HFF-Myc (cell line): ENCODE measurements at places on chromosomes 4 and X.

GRCh38 chr4:188454575-188454974 is 315.3 kb downstream of the TRIML1 start:
- no peak for DNase-seq

DNA sequence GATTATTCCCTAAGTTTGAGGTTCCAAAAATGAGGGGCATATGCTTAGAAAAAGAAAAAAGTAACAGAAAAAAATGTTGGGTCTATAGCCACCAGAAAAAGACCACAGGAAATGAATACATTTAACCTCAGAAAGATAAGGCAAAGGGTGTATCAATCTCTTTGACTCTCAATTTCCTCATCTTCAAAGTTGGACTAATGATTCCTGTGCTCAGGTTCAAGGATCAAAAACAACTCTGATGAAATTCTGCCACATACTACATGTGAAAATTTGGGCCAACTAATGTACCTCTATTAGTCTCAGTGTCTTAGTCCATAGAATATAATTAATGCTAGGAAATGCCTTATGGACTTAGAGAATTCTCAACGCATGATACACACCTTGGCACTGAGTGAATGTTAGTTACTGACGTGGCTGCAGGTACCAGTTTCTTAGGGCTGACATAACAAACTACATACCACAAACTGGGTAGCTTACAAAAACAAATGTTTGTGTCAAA is 257.7 kb downstream of the ANKRD50 start:
- no peak for DNase-seq

DNA sequence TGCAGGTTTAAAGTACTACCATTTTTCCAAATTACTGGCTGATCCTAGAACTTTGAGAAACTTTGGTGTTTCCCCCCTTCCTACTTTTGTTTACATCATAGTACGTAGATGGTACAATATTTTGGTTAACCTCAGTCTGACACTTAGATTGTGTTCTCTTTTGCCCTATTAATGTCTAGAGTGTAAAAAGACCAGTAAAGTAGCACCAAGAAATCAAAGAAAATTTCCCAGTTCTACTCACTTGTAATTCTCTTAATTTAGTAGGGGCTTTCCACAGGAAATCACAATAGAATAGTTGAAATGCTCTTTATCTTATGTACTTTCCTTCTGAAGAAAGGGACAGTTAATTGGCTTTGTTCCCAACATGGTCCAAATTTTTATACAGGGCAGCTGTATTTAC is 51.6 kb downstream of the NFKB1 start:
- no peak for DNase-seq

DNA sequence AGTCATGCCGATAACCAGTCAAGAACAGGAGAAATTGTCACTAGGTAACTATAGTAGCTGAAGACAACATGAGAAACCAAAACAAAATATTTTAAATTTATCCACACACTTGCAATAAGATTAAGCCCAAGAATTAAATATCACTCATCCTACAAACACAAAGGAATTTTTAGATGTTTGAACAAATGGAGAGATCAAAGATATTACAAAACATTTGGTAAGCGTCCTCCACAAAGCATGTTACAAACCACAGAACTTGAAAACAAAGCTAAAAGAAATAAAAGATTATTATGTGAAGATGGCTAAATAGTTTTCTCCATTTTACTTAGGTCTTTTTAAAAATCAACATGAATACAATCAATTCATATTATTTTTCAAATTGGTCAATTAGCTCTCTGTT is 631.9 kb upstream of the INTU start:
- no peak for DNase-seq

- DNase-seq, result no peak
These were observed 2.2 kb downstream of the NEXMIF start for GRCh38 chrX:74922922-74923543.

GRCh38 chr4:152591396-152591795 is 55.5 kb upstream of the FBXW7 start:
- peak; percentile 7 for DNase-seq

- no peak for DNase-seq
These were observed 110.8 kb downstream of the MAPK10 start for GRCh38 chr4:86249074-86249473.

DNA sequence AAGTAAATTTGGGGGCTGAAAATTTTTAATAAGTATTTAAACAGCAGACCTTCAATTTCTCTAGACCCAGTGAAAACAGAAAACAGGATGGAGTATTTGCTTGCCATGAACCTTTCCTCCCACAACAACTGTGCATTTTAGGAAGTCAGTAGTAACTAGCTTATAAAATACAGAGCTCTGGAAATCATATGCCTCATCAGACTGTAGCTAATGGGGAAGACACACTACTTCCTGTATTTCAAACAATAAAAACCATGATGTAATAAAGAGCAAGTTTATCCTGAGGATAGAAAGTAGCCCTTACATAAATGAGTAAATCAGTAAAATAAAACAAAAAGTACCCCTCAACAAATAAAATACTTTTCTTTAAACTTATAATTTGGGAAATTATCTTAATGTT is 280.1 kb upstream of the ZFP42 start:
- no peak for DNase-seq

GRCh38 chr4:41427931-41428600 is 109.9 kb upstream of the LIMCH1 start:
- no peak for DNase-seq

DNA sequence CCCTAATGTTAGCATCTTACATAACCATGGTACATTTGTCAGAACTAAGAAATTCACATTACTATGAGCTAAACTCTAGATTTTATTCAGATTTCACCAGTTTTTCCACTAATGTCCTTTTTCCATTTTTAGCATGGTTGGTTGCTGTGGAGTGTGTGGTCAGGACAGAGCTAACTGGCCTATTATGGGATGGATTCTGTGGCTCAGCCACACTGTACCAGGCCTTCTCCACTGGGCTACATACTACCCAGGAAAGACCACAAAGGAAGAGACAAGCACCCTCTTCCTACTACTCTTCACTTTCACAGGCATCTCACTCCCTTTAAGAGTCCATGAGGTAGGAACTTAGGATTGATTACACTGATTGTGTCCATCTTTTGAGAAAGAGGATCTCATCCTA is 67.4 kb downstream of the ZNF827 start:
- DNase-seq, result no peak

- DNase-seq, result no peak
These were observed 62.4 kb downstream of the ZNF182 start for GRCh38 chrX:47941423-47941822.

DNA sequence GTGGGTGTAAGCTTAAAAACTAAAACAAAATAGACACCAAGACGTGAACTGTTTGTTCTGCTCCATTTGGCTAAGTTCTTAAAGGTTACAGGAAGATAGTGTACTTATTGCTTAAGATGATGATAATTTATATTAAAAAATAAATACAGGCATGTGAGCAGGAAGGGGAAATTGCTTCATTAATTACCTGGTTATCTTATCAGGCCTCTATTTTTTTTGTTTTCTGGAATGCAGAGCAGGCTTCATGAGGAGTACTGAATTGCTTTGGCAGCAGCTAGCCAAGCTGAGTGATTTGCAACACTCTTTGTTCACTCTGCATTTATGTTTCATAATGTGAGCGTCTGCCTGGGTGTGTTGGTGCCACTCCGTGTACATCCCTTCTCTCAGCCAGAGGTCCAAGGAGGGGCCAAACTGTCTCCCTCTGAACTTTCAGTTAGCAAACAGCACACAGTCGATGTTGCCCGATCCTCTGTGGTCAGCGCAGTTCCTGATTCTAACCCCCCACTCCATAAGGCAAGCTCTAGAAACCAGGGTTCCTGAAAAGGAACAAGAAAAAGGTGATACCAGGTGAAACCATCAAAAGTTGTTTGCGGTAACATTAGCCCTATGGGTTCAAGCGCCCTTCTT is 348.2 kb downstream of the SPRY1 start:
- no peak for DNase-seq

DNA sequence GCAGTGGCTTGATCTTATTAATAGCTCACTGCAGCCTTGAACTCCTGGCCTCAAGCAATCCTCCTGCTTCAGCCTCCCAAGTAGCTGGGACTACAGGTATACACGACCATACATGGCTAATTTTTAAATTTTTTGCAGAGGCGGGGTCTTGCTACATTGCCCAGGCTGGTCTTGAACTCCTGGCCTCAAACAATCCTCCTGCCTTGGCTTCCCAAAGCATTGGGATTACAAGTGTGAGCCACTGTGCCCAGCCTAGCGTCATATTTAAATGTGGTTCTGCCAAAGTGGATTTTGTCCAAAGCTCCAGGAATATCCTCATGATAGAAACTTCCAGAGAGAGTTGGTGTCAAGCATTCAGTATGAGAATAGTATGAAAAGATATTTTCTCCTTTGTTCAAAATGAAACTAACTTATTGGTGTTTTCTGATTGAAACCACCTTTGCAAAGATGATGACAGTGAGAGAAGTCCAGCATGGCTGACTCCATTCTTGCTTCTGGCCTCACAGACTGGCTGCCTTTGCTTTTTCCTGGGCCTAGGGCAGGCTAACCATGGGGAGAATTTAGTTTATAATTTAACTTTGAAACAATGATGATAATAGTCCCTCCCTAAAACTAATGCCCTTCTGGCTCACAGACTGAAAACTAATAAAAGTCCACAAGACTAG is 129.0 kb downstream of the C4orf51 start:
- no peak for DNase-seq

GRCh38 chrX:129750971-129751370 is 12.2 kb downstream of the XPNPEP2 start:
- no peak for DNase-seq

- DNase-seq, result no peak
These were observed 231.7 kb upstream of the GATB start for GRCh38 chr4:151992332-151993154.

DNA sequence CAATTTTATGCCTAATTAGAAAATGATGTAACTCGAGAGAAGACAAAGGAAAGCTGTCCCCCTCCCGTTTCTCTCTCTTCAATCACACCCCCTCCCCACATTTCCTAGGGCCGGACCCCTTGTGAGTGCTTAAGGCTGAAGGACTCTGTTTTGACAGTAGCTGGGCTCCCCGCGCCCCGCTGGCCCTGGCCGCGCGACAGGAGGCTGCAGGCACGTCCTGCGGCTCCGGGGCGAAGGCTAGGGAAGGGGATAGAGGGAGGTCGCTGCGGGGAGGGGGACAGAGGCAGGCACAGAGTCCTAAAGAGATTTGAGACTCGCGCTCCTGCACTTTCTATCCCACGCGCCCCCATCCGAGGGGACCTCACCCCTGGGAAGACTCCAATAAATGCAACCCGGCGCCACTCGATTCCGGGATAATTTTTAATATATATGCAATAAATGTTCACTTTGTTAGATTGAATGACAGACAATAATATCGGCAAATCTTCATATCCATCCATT is 56.2 kb upstream of the TMEM33 start:
- no peak for DNase-seq

DNA sequence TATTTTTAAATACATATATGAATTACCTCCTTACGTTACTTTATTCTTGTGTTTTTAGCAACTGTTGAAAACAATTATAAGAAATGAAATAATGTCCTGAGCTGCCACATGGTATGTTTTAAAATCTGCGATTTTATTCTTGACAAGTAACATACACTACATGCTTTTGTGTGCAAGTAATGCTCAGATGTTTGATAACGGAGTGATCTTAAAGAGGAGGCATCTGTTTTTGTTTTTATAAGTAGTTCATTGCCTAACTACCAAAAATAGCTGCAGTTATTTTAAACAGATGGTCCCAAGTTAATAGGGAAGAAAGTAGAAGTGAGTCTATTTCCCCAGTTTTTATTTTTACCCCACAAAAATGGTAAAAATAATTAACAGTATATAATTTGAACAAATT is 55.2 kb downstream of the GAB1 start:
- DNase-seq, result no peak

- no peak for DNase-seq
These were observed 75.7 kb upstream of the RAP2C start for GRCh38 chrX:132294776-132295495.

DNA sequence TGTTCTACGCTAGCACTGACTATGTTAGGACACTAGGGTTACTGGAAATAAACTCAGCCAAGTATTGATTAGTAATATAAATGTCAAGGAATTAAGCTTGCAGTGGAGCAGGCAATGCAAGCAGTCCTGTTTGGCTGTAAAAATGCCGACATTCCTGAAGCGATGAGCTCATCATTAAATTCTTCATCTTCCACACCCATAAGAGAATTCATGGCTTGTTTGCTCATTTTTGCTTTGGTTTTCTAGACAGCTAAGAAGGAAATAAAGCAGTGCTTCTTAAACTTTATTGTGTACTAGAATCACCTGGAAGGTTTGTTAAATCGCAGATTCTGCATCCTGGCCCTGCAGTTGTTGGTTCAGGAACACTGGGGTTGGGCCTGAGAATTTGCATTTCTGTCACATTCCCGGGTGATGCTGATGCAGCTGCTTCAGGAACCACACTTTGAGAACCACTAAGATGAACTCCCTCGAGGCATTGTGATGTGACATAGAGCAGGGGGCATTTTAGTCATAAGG is 17.8 kb downstream of the ANXA3 start:
- DNase-seq, result no peak

GRCh38 chr4:12399781-12400180 is 971.1 kb upstream of the HS3ST1 start:
- no peak for DNase-seq

GRCh38 chrX:48695925-48696300 is 621 bp upstream of the SUV39H1 start:
- DNase-seq, result no peak

DNA sequence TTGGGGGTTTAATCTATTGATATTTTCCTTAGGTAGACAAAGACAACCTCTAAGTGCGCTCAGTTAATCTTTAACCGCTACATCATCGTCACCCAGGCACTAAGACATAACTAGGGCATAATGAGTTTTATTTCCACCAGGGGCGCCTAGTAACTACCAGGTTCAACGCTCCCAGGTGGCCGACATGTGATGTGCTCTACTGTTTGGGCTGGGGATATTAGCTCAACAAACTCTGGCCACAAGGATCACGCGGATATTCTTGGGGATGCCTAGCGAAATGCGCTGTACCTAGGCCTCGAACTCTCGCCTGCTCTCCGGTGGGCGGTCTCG is 915 bp upstream of the RAB33B start:
- peak; percentile 69 for DNase-seq

DNA sequence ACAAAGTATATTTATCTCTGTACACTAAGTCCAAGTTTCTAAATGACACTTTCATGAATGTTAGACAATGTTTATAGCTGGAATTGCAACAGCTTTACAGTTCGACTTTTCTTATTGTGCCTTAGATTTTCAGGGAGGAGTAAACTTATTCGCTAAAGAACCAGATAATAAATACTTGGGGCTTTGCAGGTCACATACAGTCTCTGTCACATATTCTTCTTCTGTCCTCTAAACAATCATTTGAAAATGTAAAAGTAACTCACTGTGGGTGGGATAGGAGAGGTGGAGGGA is 132.6 kb downstream of the SPRY1 start:
- no peak for DNase-seq

GRCh38 chr4:1357356-1358248 is 10.6 kb downstream of the UVSSA start:
- no peak for DNase-seq
